ENCODE measurements at places on chromosomes 6 and 20.

GRCh38 chr20:44342248-44342647 is 5.4 kb downstream of the R3HDML start:
- DNase-seq = no peak

GRCh38 chr6:70652216-70652615 is 15.5 kb upstream of the SMAP1 start:
- DNase-seq = no peak

DNA sequence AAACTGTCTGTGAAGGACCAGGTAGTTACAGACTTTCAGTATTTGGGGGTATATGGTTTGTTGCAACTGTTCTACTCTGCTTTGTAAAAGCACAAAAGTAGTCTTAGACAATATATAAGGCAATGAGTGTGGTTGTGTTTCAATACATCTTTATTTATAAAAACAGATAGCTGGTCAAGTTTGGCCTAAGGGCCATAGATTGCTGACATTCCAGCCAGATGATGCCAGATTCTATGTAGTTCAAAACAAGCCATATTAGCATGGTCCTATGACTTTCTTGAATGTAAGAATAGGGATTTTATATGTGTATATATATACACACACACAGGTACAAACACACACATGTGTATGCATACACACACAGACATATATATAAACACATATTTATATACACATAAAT is 201.8 kb downstream of the GRIK2 start:
- DNase-seq = no peak

- DNase-seq = no peak
These were observed 714.6 kb downstream of the CD109 start for GRCh38 chr6:74410630-74411029.

DNA sequence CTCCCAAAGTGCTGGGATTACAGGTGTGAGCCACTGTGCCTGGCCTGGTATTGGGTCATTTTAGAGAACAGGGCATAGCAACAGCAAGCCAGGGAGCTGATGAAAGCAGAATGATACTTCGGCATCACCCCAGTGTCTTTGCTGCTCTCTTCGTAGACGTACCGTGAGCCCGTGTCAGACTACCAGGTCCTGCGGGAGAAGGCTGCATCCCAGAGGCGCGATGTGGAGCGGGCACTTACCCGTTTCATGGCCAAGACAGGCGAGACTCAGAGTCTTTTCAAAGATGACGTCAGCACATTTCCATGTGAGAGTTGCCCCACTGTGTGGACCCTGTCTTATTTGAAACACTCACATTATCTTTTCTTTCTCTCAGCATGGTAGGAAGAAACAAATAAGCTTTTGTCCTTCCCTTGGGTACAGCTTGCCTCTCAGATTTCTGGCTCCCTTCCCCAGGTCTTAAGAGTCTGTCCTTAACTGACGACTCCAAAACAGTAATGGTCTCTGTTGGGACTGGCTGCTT is 15.9 kb downstream of the TAF8 start:
- DNase-seq = no peak

DNA sequence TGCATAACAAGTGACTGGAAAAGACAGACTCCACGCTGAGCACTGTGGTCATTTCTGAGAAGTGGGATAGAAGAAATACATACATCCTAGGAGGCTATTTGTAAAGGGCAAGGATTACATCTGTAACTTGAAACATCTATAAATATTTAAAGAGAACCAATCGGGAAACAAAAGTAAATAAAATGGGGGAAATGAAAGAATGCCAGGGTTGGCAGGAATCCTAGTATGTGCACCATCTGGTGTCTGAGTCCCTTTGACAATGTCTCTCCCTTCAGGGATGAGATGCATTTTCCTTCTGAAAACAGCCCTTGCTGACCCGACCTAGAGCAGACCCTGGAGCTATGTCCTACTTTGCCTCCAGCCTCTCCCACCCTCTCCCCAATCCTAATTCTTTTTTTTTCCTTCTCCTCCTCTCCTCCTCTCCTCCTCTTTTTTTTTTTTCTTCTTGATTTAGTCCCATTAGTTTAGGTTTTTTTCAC is 53.2 kb downstream of the VSTM2L start:
- DNase-seq = no peak

GRCh38 chr6:1611322-1611571 is 1.5 kb downstream of the FOXC1 start:
- no peak for DNase-seq

DNA sequence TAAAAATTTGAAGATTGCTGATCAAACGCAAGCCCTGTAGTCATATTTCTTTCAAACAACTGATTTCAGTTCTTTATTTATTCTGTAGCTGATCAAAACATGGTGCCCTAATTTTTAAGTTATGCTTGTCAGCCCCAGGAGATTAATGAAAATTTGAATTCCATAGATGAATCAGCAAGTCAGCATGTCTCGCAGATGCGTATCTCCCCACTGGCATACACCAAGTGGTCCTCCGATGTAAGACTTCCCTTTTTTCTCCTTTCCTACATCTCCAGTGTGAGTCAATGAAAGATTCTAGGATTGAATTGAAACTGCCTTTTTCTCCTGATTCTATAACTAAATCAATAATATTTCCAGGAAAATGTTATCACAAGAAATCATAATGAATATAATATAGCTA is 539.6 kb upstream of the NOX3 start:
- no peak for DNase-seq

DNA sequence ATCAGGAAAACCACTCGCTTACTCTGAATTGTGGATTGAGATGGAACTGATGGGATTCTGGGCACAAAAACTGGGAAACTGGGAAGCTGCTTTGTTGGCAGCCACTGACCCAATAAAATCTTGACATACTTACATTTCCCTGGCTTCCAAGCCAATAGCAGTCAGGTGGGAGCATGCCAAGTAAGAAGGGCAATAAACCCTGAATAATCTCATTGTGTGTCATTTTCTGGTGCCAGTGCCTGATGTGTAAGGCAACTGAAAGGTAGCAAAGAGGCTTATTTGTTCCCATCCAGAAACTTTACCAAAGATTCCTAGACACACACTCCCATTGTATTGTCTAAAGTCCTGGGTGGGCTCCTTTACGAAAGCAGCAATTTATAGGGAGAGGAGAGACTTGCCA is 93.2 kb downstream of the TBX18 start:
- DNase-seq = no peak

DNA sequence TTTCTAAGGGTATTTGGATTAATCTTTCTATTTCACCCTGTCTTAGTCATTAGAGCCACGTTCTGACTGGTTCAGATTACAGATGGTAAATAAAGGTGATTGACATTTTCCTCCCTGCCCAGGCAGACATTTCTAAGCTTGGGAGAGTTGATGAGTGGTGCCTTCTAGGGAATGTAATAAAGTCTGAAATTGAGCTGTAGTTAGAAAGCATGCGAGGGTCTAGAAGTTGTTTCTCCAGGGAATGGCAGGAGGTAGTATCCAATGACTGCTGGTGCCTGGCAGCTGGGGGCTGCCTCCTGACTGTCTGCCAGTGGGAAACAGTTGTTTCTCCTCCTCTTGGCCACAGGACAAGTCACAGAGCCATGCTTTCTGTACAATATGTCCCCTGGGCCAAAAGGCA is 14.6 kb downstream of the EDN3 start:
- no peak for DNase-seq

DNA sequence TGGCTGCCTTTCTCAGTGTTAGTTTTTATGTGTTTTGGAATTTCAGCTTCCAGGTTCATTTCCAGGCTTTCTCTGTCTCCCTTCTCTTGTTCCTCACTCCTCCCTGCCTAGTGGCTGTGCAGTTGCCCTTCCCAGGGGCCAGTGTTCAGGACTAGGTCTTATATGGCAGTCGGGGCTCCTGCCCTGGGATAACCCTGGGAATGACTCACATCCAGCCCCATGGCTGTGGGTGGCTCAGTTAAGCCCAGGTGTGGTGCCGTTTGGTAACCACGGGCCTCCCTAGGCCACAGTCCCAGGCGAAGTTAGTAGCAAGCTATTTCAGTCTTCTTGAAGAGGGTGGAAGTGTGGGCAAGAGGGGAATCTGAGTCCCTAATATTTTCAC is 57.4 kb upstream of the DDR1 start:
- no peak for DNase-seq

- DNase-seq = no peak
These were observed 28.8 kb downstream of the SNAP25 start for GRCh38 chr20:10247440-10247839.

- DNase-seq = no peak
These were observed 116.2 kb upstream of the SYNDIG1 start for GRCh38 chr20:24353135-24353690.

GRCh38 chr20:8542110-8542486 is 410.0 kb downstream of the PLCB1 start:
- no peak for DNase-seq

DNA sequence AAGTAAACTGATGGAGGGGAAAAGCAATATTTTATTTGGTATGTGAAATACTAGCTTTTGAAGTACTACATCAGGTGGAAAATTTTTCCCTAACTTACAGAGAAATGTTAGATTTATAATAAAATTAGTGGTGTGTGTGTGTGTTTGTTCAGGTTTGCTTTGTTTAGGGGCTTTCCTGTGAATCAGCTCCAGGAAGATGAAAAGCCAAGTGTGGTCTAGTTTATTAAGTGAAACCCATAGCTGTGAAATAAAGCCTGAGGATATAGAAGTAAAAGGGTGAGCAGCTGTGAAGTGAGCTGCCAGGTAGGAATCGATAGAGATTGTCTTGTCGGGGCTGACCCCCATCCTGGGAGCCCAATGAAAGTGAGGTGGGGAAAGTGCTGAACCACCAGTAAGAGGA is 347.6 kb upstream of the IMPG1 start:
- no peak for DNase-seq

- no peak for DNase-seq
These were observed 174.6 kb downstream of the LMBRD1 start for GRCh38 chr6:69622230-69622629.

GRCh38 chr6:94902974-94903628 is 674.2 kb upstream of the MANEA start:
- DNase-seq = no peak

DNA sequence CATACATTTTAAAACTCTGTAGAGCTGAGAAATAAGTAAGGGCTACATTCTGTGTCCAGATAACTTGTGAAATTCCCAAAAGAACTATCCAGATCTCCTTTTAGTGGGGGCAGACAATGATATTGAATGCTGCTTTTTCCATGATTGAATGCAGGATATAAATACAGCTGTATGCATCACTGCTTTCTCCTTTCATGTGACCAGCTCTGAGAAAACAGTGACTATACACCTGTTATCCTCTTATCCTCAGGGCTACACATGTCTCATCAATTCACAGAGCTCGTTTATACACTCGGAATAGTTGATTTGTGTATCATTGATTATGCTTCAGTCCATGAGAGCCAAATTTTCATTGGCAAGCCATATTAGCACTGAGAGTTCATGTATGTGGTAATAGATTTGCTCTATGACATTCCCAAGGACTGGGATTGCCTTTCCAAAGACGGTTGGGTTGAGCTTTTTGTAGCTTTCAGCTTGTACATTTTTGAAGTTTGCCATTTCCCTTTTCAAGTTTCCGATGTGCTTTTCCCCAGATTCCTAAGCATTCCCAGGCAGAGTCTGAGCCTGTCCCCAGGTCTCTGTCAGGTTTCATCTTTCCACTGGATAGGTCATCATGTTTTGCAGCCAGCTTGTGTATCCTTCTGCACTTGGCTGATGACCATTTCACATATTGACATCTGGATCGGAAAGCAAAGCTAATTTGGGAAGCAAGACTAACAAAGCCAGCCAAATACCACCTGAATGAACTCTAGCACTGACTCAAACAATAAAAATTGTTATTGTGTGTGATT is 97.7 kb downstream of the RFX6 start:
- no peak for DNase-seq

DNA sequence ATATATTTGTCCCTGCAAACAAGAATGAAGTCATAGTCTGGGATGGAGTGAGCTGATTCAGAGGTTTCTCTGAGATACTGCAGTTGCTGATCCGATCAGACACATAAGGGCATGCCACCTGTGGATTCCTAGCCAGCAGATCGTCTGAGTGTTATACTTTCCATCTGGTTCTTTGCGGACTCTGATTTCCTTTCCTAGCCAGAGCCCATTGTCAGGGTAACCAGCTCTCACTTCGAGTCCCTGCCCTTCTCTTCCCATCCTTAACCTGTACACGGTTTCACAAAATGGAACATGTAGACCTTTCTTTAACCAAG is 100.9 kb downstream of the TMEM200A start:
- DNase-seq = no peak

DNA sequence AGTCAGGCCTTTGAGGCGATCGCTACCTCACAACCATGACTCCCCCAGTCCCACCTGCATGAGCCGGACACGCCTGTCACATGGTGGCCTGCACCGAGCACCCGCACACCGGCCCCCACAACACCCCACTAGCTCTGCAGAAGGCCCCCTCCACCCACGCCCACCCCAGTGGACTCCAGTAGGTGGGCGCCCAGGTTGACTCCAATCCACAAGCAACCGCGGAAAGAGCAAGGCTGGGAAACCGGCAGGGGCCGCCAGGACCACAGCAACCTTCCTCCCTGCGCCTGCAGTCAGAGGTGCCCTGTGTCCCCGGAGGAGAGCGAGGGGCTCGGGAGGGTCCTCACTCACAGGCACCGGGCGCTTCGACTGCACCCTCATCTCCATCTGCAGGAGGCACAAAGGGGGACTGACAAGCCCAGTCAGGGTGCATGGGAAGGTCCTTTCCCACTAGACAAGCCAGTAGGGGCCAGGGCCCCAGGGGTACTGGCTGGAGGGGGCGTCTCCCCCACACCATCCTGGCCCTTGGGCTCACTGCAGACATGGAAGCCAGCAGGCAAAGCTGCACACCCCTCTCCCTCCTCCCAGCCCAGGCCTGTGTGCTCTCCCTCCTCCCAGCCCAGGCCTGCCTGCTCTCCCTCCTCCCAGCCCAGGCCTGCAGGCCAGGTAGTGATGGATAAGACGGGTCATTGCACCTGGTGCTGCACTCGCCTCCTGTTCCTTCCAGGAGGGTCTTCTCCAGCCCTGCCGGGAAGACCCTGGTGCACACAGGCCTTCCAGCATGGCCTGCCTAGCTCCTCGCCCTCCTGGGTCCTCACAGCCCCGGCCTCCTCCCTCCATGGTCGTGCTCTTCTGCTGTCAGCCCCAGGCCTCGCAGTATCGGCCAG is 137.2 kb downstream of the DLL1 start:
- DNase-seq = no peak

DNA sequence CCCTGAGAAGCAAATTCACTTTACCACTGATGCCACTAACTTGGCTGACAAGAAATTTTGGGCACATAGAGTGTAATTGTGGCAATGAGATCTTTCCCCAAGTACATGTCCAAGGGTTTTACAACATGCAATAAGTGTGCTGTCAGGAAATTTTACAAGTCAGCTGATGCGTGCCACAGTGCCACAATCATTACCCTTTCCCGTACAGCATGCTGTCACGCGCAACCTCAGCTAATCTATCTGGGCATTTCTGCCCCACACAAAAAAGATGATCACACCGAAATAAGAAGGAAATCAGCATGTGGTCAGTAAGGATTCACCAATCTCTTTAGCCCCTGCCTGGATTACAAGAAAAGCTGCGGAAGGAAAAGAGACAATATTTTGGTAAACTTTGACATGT is 163.6 kb upstream of the PREP start:
- DNase-seq = no peak

GRCh38 chr6:20893412-20893811 is 359.2 kb downstream of the CDKAL1 start:
- DNase-seq = no peak

Data from GM12864 (cell line).